Stimulated activated naive CD8-positive, alpha-beta T cell treated with anti-CD3 and anti-CD28 coated beads, Interleukin-15, amount 100 ng/mL, for 72 hours (primary cell): ENCODE measurements at places on chromosomes 3 and 15.

- DNase-seq: no peak
Measured at GRCh38 chr15:100623301-100623700, 20.9 kb downstream of the ASB7 start.

DNA sequence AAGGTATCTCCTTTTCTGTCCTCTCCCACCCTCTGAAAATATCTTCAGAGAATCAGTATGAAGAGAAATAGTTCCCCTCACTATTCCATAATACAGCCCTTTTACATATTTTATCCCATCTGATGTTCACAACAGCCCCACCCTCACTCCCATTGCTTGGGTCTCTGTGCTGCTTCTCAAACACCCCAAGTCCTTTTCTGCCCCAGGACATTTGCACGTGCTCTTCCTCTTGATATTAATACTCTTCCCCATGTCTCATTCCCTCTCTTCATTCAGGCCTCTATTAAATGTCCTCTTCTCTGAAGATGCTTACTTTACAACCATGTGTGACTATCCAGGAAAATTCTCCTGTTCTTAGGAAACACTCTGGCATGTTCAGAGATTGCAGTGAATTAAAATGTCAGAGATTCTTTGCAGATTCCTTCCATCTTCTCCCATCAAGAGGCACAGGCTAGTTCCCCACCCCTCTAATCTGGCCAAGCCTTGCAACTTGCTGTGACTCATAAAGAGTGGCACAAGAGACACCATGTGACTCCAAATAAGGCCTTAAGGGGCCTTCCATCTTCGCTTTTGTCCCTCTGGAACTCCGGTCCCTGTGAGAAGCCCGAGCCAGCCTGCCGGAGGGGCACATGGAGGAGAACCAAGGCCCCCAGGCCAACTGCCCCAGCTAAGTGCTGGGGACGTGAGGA is 128.5 kb downstream of the CHSY1 start:
- no peak for DNase-seq

DNA sequence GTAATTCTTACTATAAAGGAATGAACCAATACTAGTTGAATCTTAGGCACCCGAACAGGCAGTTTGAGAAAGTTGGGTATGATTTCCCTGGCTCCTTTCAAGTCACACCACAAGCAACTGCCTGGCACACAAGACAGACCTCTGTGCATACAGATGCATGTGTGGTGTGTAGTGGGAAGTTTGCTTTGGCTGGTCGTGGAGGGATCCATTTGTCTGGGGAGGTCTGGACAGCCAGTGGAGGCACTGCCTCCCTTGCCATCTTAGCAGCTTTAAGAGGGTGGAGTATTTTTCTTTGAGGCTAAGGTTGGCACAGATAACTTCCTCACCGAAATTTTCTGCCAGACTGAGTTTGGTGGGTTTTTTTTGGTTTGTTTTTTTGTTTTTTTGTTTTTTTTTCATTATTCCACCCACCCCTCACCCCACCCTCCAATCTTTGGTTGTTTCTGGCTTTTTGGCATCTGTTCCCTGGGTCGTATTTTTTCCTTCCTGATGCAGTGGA is 97.1 kb downstream of the TMEM212 start:
- DNase-seq: no peak

- DNase-seq: no peak
Measured at GRCh38 chr3:71273453-71273852, 310.1 kb downstream of the FOXP1 start.

- no peak for DNase-seq
Measured at GRCh38 chr3:33167284-33167683, 51.3 kb downstream of the SUSD5 start.

DNA sequence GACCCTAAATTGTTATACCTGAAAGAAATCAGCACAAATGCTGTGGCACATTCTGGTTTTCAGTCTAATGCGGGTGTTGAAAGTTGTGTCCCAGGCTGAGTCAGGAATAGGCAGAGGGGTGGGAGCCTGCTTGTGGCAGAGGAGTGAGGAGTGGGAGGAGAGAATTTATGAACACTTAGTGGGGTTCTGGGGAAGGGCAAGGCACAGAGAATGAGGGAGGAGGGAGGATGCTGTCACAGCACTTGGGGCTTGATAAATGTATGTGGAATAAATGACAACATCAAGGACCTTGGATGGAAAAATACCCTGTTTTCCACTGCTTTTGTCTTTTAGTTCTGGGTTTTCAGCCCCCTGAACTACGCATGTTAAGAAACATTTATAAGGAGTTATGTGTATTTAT is 49.3 kb downstream of the ZNF621 start:
- DNase-seq: no peak

DNA sequence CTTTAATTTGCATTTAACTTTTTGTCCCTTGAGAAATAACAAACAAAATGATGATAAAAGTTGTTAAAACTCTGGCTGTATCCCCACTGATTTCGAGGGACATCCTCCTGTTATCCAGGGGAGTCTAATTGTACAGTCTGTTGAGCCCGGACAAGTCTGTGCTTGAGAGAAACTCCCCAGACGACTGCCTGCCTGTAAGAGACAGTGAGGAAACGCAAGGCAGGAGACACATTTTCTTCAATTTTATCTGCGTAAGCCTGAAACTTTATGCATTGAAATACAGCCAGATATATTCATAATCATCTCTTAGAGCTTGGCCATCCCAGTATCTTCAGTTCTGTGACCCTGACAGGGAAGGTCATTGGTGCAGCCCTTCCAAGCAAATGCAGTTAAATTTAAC is 97.7 kb downstream of the ROBO2 start:
- no peak for DNase-seq

DNA sequence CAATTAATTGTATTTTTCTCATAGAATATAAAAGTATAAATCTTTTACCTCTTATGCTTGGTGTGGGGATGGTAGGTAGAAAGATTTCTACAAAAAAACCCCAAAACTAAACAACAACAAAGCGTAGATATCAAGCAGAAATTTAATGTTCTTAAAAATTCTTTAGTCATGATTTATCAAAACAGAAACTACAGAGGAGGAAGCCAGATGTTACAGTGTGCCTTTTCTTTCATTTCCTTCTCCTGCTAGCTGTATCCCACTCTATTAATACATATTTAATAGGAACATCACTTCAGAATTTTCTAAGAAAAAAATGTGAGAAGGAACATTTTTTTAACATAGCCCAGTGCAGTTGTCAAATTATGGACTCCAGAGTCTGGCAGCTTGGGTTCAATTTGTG is 420.6 kb downstream of the TUSC7 start:
- DNase-seq: no peak

DNA sequence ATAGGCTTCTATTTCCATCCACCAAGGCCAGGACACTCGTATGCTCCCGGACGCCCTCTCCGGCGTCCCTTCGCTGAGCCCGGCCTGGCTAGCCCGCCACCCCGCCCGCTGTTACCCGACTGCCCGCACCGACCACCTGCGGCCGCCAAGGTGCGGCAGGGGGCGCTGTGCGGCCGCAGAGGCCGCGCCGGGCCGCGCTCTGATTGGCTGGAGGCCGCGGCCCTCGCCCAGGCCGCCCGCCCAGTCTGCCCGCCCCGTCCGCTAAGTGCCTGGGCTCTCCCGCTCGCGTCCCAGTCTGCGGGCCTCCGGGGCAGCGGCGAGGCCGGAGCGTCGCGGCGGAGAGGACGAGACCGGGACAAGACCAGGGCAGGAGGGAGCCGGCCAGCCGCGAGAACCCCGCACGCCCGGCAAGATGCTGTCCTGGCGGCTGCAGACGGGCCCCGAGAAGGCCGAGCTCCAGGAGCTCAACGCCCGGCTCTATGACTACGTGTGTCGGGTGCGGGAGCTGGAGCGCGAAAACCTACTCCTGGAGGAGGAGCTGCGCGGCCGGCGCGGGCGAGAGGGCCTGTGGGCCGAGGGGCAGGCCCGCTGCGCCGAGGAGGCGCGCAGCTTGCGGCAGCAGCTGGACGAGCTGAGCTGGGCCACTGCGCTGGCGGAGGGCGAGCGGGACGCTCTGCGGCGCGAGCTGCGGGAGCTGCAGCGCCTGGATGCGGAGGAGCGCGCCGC is at the start of gene SYNM:
Gene SYNM, plus strand, starts transcription at position 293 of the 726 bp plus-strand sequence. Its CDS starts 120 bp downstream, at position 413.
- DNase-seq: peak; percentile 57

- DNase-seq: no peak
Measured at GRCh38 chr3:2599471-2599870, 500.8 kb downstream of the CNTN4 start.

DNA sequence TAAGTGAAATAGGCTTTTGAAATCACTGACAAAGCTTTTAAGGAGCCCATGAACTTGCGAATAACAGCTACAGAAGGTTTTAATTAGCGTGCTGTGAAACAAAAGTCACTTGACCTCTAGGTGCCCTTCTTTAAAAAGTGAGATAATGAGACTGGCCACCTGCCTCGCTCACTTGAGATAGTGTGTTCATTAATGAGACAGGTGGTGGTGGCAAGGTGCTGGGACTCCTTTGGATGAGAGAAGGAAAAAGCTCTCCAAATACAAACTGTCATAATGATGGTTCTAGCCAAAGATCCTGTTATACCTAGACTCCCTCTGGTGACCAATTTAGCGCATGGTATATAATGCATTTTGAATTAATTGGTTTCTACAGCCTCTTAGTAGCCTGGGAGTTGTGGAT is 22.7 kb upstream of the IREB2 start:
- DNase-seq: no peak

GRCh38 chr15:72907733-72908132 is 124.2 kb upstream of the ADPGK start:
- DNase-seq: no peak
